ENCODE measurements at places on chromosomes 6 and 20.

DNA sequence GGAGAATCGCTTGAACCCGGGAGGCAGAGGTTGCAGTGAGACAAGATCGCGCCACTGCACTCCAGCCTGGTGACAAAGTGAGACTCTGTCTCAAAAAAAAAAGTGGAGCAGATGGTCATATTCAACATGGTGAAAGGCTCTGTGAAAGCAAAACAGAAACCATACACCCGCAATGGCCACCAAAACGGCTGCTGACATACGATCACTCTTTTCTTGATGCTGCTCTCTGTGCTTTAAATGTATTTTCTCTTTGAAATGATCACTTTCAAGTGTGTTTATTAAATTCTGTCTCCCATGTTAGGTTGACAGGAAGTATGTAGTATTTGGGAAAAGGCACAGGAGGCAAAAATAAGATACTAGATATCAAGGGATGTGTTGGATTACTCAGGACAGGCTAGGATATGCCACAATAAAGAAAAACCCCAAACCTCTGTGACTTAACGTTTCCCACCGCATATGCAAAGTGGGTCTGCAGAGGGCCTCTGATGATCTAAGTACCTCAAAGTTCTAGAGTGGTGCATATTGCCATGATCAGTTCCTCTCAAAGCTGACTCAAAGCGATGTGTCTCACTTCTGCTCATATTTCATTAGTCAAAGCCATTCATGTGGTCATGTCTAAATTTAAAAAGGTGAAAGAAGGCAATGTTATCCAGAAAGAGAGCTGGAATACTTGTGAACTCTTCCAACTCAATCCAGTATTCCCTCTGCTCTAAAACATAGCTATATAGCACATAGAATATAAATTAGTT lies 155.1 kb upstream of the SOX4 start:
- no peak for DNase-seq

DNA sequence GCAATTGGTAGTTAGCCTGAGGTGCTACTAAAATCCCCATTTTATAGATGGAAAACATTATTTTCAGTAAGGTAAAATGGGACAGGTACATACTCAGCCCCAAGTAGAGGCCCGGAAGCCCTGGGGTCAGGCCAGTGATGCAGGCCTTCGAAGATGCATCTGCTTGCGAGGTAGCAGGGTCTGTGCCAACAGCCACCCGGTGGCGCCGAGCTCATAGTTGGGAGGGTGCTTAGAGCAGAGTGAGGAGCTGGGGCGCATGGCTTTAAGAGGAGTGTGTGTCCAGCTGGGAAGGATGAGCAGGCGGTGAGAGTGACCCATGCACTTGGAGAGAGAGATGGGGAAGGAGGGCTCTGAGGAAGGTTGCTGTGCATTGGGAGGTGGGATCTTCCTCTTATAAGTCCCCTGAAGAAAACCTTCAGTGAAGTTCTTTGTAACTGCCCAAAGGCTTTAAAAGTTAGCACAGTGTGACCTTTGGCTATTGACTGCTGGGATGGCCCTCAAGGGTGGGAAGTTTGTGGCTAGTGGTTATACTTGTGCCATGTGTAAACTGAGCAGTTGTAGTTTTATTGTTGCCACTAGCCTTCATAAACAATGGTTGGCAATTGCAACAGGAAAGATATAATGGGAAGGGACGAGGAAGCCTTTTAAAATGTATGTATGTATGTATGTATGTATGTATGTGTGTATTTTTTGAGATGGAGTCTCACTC lies 71.1 kb downstream of the TOX2 start:
- no peak for DNase-seq

- DNase-seq: no peak
Measured at GRCh38 chr6:104958178-104959025, 1.5 kb downstream of the LIN28B start.

DNA sequence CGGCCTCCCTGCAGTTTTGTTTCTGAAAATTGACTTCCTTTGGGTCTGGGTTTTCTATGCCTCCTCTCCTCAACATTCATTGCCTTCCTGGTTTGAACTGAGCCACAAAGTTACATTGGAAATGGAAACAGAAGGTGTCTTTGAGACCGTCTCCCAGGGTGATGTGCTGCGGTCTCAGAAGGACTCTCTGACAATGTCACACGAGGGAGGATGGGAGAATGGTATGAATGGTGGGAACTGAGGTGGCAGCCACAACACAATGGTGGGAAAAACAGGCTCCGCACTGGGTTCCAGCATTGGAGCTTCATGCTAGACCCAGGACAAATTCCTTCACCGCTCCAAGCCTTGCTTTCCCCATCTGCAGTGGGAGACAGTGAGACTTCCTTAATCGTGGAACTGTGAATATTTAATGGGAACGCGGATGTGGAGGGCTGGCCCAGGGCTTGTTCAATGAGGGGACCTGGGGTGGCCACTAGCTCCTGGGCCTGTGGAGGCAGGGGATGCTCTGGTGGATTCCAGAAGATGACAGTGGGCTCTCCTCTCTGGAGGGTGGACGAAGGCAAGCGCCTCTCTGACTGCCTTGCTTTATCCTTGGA lies 73.9 kb downstream of the KCNB1 start:
- no peak for DNase-seq

GRCh38 chr6:10101551-10102252 lies 313.2 kb downstream of the TFAP2A start:
- DNase-seq: no peak

GRCh38 chr6:165178056-165178455 lies 131.3 kb downstream of the C6orf118 start:
- no peak for DNase-seq

- DNase-seq: no peak
Measured at GRCh38 chr20:16760431-16761304, 12.5 kb downstream of the OTOR start.

DNA sequence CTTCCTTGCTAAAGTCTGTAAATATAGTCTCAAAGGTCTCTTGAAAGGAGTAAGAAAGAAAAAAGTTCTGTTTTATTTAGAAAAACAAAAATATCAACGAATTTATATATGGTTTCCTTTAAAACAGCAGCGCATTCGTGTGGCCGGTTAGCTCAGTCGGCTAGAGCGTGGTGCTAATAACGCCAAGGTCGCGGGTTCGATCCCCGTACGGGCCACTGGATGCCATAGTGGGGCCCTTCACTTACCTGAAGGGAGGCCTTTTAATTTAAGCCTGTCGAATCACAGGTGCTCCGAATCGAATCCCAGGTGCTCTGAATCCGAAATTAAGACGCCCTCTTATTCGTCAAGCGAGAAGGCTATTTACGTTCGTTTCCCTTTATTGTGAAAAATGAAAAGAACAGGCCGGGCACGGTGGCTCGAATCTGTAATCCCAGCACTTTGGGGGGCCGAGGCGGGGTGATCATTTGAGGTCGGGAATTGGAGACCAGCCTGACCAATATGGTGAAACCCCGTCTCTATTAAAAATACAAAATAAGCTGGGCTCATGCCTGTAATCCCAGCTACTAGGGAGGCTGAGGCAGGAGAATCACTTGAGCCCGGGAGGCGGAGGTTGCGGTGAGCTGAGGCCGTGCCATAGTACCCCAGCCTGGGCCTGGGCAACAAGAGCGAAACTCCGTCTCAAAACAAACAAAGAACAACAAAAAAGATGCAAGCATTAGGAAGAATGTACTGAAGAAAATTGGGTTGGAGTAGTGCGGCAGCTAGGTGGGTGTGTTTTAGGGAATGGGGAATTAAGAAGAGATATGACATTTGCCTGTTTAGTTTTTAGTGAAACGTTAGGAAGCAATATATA lies 195.8 kb upstream of the ZNF184 start:
- DNase-seq: peak; percentile 51

- peak; percentile 14 for DNase-seq
Measured at GRCh38 chr6:37339741-37340638, 13.8 kb upstream of the RNF8 start.

GRCh38 chr6:147384737-147385710 lies 123.5 kb upstream of the SAMD5 start:
- no peak for DNase-seq

DNA sequence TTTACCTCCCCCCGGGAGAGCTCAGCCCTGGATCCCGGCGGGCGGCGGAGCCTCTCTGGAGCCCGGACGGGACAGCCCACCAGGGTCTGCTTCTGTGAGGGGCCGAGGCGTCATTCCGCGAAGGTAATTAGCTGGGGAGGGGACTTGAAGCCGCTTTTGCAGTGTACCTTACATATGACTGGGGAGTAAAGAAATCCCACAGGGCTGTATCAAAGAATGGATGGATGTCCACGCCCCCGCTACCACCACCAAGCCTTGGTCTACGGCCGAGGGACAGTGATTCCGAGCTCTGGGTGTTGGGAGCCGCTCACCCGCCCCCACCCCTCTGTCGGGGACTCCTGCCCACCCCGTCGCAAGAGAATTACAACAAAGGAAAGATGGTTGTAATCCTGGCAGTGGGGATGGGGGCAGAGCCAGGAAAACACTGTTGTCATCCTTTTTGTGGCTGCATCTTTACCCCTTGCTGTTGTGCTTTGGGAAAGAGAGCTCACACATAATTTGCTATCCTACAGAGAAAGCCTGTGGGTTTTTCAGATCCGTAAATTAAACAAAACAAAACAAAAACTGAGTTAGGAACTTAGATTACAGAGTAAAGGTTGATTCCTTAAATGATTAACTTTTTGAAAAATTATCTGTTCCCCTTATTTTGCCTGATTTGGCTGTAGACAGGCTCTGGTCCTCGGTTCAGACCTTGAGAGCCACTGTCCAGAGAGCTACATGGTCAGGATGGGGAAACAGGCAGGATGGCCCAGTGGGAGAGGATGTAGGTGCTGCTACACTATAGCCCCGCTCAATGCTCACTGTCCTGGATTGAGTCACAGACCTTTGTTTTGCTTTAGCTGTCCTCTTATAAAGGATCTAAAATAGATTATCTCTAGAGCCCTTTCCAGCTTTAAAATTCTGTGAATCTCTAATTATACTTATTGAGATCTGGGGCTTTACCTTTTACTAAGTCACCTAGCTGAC lies 997 bp upstream of the FBXO30 start:
- peak; percentile 44 for DNase-seq

DNA sequence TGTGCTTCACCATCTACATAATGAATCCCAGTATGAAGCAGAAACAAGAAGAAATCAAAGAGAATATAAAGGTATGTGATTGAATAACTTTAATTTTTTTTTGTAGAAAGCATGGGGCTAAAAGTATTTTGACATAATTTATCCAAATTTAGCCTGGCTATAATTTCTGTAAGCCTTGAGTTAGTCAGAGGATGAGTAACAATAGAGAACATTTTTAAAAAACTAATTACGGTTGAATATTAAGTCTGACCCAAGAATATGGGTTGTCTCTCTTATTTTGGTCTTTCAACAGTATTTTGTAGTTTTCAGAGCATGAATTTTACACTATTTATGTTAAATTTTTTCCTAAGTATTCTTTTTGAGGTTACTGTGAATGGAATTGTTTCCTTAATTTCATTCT lies 2.5 kb downstream of the GMNN start:
- DNase-seq: no peak

DNA sequence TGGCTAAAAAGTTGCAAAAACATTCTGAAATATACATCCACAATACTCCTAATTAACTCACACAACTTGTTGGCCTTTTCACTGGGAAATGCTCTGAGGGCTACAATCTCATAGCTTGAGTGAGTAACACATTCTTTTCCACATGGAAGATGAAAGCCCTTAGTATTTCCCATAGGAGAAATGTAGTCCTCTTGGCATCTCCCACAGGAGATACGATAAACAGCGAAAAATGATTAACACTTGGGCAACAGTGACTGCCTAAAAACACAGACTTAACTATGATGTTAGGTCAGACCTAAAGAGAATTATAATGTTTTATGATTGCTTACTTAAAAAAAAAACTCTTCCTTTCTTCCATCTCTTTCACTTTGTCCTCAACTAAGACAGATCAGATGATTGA lies 9.0 kb downstream of the MYLK4 start:
- DNase-seq: no peak
